AG09319 (cell line): ENCODE measurements at places on chromosomes 1 and 21.

- no peak for DNase-seq
Measured at GRCh38 chr1:40316595-40317393, at the start of gene COL9A2. Gene COL9A2, minus strand, starts transcription at chr1:40317286. Its CDS starts 89 bp downstream, at chr1:40317197.

GRCh38 chr1:86567341-86567740 is 20.5 kb downstream of the CLCA4 start:
- DNase-seq, result no peak

DNA sequence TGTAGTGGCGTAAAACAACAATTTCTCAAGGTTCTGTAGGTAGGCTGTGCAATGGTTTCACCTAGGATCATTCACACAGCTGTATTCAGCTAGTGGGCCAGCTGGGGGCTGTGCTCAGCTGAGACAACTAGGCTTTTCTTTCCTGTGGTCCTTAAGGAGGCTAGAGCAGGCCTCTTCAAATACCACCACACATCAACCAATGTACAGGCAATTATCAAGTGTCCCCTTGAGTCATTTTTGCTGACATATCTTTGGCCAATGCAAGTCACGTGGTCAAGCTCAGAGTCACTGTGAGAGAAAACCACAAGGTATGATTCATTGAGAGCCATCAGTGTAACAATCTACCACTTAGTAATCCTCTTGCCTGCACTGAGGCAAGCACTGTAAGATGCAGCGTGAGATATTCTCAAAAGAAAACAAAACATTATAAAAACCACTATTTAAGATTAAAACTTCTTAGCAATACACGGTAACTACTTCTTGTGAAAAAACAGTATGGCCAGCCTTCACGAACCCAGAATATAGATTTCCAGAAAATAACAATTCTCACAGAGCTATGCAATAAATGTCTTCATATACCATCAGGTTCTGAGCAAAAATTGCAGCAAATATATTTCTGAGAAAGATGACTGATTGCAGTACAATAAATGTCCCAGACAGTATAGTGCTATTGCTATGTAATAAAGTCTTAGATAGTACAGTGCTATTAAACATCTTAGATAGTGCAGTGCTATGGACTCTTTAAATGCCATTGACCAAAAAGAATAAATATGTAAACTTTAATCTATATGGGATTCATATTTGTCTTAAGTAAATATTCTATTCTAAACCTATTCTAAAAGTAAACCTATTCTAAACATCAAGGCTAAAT is 55.3 kb downstream of the NME7 start:
- peak; percentile 52 for DNase-seq

- no peak for DNase-seq
Measured at GRCh38 chr1:51442198-51442597, 76.9 kb downstream of the EPS15 start.

DNA sequence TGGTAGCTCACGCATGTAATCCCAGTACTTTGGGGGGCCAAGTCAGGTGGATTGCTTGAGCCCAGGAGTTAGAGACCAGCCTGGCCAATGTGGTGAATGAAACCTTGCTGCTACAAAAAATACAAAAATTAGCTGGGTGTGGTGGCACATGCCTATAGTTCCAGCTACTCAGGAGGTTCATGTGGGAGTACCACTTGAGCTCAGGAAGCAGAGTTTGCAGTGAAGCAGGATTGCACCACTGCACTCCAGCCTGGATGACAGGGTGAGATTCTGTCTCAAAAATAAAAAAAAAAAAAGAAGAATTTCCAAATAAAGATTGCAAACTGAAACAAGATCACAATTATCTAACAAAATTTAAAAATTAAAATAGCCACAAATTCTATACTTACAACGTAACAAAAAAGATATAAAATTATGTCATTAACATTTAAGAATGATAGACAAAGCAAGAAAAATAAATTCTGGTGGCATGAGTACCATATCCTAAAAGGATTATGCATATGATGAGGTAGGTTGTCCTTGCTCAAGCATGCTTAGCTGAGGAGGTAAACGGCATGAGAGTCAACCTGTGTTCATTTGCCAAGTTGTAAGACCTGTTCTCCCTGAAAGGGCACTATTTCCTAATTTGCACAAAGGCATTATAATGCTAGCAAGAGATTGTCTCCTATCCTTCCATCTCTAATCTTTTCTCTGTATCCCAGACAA is 20.2 kb downstream of the IPP start:
- DNase-seq, result no peak

- no peak for DNase-seq
Measured at GRCh38 chr21:32378956-32379355, 13.9 kb downstream of the URB1 start.

- no peak for DNase-seq
Measured at GRCh38 chr1:8382608-8383505, 64.9 kb downstream of the SLC45A1 start.
